Subcutaneous preadipocyte (primary cell): ENCODE measurements at places on chromosomes 13 and 19. TPM values are rescaled to one million over a fixed set of nuclear protein-coding genes. Genes with fewer than 3 reads are reported as not detected.

Gene NLRP5
- not detected in 2 replicates for total RNA-seq

Gene FAM124A
- total RNA-seq: 1.4 and 1.8 TPM in 2 replicates

Gene ARHGAP33
- total RNA-seq: 5.9 and 6.3 TPM in 2 replicates

Gene WBP4
- 3.7 and 4.5 TPM in 2 replicates for total RNA-seq

Gene KIR3DL1
- not detected in 2 replicates for total RNA-seq

Gene MAB21L1
- 1.1 and 1.4 TPM in 2 replicates for total RNA-seq

Gene IGFL3
- not detected in 2 replicates for total RNA-seq

Gene SPACA6
- total RNA-seq: 2.6 and 5.1 TPM in 2 replicates

Gene TBCB
- 96.8 and 161 TPM in 2 replicates for total RNA-seq
